ENCODE measurements at places on chromosomes 2 and 18.

DNA sequence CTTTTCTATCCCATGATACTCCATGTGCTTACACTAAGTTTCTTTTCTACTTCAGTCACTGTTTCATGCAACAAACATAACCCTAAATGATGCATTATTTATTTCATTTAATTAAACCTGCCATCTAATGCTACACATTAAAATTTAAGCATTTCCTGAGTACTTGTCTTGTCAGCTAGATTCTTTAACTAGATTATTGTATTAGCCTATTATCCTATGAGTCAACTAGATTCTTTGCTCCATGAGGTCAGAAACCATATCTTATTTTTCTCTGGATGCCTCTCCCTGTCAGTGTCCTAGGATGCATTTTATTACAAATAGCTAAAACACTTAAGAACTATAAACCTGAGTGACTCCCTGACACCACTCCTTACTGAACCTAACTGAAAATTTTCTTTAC is 652.4 kb downstream of the SLC4A3 start:
- DNase-seq: peak; percentile 64

DNA sequence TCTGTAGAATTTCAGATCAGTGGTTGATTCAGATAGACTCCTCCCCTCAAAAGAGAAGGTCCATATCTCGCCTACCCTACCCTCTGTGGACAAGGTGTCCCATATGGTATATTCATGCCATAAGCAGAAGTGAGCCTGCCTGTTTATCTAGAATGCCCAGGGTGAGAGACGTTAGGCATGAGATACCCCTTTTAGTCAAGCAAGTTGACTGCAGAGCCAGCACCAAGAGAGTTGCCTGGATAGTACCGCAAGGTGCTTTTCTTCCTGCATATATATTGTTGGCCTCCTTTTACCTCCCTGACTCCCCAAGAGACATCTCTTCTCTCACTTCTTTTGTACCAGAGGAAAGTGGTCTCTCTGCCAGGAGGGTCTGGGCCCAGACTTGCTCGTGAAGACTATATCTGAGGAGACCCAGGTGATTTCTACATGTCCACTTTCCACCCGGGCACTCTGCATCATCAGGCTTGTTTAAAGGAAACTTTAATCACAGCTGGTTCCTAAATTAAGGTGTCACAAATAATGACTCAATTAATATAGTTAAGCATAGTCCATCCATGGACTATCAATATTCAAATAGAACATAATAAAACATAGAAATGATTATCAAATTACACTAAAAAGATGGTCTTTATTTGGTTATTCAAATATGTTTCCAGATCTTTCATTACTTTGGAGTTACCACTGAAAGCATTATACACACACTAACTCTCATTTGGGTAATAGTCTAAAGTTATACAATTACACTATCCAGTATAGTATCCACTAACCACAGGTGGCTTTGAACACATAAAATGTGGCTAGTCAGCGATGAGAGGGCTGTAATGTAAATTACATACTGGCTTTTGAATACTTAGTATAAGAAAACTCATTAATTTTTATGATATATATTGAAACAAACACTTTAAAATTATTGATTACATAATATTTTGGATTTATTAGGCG is 4.1 kb downstream of the ITGA4 start:
- no peak for DNase-seq

- DNase-seq: peak; percentile 19
Measured at GRCh38 chr2:231385429-231385828, 10.1 kb upstream of the B3GNT7 start.

DNA sequence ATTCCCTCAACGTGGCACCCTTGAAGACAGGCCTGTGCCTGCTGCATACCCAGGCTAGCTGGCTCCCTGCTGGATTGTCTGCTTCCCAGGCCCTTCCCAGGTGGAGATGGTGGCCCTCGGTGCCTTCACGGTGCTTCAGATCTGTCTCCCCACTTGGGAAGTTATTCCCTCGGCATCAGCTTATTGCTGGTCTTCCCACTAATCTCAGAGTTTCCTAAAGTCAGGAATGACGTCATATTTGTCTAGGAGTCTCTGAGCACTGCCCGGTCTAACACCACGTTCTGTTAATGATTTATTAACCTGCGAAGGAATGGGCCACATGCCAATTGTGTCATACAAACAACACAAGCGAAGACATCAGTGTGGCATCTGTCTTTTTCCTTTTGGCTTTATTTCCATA is 269.8 kb upstream of the ID2 start:
- no peak for DNase-seq

GRCh38 chr18:79006106-79006795 is 26.6 kb downstream of the SALL3 start:
- DNase-seq: no peak

DNA sequence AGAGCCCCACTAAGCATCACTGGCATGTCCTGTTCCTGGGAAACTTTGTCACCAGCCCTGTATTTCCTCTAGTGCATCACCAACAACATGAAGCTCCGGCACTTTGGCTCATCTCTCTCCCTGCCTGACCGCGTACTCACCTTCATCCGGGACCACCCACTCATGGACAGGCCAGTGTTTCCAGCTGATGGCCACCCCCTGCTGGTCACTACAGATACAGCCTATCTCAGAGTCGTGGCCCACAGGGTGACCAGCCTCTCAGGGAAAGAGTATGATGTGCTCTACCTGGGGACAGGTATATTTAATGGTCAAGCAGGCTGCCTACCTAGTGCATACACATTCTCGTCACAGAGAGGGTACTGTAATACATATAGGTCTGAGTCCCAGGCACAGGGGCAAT is 21.0 kb downstream of the SEMA4F start:
- no peak for DNase-seq

GRCh38 chr2:229795058-229795457 is 80.7 kb upstream of the DNER start:
- DNase-seq: no peak

GRCh38 chr2:25276569-25277465 is 64.9 kb downstream of the DNMT3A start:
- peak; percentile 78 for DNase-seq

DNA sequence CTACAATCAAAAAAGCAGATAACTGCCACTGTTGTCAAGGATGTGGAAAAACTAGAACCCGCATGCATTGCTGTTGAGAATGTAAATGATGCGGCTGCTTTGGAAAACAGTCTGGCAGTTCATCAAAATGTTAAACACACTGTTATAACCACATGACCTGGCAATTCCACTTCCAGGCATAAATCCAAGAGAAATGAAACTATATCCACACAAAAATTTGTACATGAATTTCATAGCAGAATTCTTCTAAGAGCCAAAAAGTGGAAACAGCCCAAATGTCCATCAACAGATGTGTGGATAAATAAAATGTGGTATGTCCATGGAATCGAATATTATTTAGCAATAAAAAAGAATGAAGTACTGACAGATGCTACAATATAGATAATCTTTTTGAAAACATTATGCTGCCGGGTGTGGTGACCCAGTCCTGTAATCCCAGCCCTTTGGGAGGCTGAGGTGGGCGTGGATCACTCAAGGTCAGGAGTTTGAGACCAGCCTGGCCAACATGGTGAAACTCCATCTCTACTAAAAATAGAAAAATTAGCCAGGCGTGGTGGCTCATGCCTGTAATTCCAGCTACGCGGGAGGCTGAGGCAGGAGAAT is 32.0 kb downstream of the ERCC3 start:
- peak; percentile 87 for DNase-seq

DNA sequence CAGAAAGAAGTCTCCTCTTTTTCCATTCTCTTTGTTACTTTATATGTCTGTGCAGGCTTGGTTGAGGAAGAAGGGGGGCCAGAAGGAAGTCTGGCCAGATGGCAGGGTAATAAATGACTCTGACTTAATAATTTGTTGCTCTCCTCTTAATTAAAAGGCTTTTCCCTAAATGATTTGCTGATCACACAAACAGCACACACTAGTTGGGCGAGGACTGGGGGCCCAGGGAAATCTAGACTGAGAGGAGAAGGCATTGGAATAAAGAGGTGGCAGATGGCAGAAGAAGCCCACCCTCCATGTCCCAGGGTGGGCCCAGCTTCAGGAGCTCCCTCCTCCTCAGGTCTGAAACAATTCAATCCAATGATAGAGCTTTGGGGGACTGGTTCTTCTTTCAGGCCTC is 12.7 kb upstream of the SMARCAL1 start:
- no peak for DNase-seq

- DNase-seq: peak; percentile 2
Measured at GRCh38 chr2:179186126-179186525, 78.5 kb downstream of the SESTD1 start.

DNA sequence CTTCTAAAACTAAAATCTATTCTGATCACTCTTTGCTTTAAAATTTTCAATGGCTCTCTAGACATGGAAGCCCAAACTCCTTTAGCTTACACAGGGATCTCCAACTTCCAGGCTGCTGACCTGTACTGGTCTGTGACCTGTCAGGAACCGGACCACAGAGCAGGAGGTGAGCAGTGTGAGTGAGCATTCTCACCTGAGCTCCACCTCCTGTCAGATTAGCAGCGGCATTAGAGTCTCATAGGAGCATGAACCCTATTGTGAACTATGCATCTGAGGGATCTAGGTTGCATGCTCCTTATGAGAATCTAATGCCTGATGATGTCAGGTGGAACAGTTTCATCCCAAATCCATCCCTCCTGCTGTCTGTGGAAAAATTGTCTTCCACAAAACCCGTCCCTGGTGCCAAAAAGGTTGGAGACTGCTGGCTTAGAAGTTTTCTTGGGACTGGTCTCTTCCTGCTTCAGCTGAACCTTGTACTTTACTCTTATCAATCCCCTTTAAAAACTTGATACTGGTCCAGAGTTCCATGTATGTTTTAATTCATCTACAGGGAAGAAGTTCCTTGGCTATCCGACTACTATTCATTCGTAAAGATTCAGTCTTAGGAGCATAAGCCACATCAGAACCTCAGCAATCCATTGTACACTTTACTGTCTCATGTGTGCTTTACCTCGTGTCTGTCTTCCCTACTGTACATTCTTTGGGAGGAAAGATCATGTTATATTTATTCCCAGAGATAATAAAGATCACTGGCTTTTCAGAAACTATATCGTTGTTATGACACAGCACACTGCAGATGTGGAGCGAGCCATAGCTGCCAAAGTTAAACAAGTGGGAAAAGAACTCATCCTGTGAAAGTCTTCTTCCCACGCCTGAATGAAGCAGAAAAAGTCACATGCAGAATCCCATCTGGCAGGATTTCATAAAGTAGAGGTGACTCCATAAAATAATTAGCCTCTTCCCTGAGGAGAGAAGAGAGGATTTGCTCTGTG is 183.8 kb downstream of the LRATD1 start:
- DNase-seq: no peak

GRCh38 chr2:47946593-47946992 is 40.3 kb upstream of the FBXO11 start:
- no peak for DNase-seq

DNA sequence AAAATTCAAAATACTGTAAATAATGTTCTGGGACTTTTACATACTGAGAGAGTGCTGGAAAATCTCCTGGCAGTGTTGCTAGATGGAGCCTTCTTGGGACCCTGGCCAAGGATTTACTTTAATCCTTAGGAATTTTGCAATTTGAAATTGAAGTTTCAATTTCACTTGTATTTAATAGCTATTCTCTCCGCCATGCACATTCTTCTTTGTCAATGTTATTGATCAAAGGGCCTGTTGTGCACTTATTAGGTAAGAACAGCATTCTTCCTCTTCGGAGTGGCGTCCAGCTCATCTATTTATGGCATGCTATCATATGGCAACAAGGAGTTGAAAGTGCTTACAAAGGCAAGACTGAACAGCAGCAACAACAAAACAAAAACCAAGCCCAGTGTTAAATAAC is 40.1 kb upstream of the SOS1 start:
- no peak for DNase-seq

GRCh38 chr2:72914589-72915319 is 2.6 kb upstream of the EMX1 start:
- peak; percentile 87 for DNase-seq

- DNase-seq: no peak
Measured at GRCh38 chr2:183124957-183125255, 663 bp downstream of the NUP35 start.

DNA sequence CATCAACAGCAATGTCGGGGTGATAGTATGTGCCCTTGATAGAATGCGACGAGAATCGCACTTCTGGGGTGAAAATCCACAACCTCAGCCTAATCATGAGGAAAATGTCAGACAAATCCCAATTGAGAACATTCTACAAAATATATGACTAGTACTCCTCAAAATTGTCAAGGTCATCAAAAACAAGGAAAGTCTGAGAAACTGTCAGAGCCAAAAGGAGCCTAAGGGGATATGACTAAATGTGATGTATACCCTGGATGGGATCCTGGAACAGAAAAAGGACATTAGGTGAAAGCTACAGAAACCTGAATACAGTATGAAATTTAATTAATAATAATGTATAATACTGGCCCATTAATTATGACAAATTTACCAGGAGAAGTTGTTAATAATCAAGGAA is 7.6 kb upstream of the CACNB4 start:
- DNase-seq: no peak

- peak; percentile 89 for DNase-seq
Measured at GRCh38 chr2:10407841-10408648, 40.1 kb downstream of the ODC1 start.

GRCh38 chr2:88614497-88615157 is 12.6 kb downstream of the EIF2AK3 start:
- DNase-seq: no peak

DNA sequence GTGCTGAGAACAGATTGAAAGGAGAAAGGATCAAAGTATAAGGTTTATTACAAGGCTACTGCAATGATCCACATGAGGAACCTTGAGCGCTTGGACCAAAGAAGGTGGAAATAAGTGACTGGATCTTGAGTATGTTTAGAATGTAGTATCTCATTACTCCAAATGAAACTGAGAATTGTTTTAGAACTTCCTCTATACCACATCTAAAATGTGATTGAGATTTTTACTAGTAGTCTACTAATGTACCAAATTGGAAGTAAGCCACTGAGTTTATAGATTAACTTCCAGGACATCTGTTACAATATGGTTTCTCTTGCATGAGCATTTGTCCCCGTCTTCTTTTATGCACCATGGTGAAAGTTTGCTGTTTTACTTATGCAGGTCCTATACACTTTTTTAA is 300.5 kb downstream of the SUCLG1 start:
- no peak for DNase-seq

- peak; percentile 90 for DNase-seq
Measured at GRCh38 chr2:263774-264492, at the start of gene SH3YL1. Gene SH3YL1, minus strand, starts transcription at chr2:264032. Its CDS starts 48 bp downstream, at chr2:263984.

DNA sequence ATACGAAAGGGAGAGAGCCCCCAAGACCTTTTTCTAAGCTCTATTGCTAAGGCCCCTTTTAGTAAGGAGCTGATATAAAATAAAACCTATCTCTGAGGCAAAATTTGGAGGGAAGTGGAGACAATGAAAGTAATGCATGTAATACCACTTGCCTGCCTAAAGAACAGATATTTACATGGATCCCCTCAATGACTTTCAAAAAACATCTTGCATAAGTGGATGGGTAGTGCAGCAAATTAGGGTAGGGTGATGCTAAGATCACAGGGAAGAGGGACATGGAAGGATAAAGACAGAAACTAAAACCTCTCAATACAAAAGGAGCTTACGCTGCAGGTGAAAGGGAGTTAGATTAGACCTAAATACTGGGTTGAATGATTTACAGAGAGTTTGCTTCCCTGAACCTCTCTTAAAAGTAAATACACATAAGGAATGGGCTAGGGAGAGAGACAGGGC is 1.1 kb downstream of the ZNF513 start:
- no peak for DNase-seq
